Naive thymus-derived CD4-positive, alpha-beta T cell (primary cell): ENCODE measurements at places on chromosomes 2 and 18. TPM values are rescaled to one million over a fixed set of nuclear protein-coding genes. Genes with fewer than 3 reads are reported as not detected.

- peaks cover 77% of the 10 kb centered on the region for H3K36me3 ChIP-seq
- no peaks in the 10 kb centered on the region for H3K4me1 ChIP-seq
- DNase-seq: no peak
- no peak overlapping the region for H3K27ac ChIP-seq
- no peak overlapping the region for H3K4me3 ChIP-seq
Observed at GRCh38 chr2:134431838-134432434, 178.1 kb downstream of the MGAT5 start.

DNA sequence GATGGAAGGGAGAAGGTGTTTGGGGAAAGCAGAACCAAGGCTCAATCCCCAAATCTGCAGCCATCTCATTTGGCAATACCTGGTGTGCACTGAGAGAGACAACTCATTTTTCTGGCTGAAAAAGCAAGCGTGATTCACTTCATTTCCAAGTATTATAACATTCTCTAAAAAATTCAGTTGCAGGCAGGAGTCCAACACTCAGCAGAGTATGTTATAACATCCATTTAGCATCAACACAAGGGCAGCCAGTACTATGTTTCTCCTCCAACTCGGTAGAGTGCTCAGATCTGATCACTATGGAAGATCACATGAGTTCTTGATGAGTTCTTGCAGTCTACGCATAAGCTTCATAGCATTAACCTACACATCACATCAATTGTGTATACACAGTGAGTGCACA lies 99.4 kb upstream of the PID1 start:
- H3K27me3 ChIP-seq: no peaks in the 10 kb centered on the region
- H3K4me3 ChIP-seq: no peak overlapping the region
- H3K36me3 ChIP-seq: no peaks in the 10 kb centered on the region
- H3K27ac ChIP-seq: no peak overlapping the region
- DNase-seq: no peak

Gene CHST9
- not detected for polyA plus RNA-seq

- H3K27me3 ChIP-seq: peaks cover 36% of the 10 kb centered on the region
- DNase-seq: no peak
- H3K27ac ChIP-seq: no peak overlapping the region
- H3K36me3 ChIP-seq: no peaks in the 10 kb centered on the region
- no peaks in the 10 kb centered on the region for H3K4me1 ChIP-seq
- no peak overlapping the region for H3K4me3 ChIP-seq
Observed at GRCh38 chr2:176148751-176149421, 2.5 kb upstream of the HOXD4 start.

Gene MYCN
- not detected for polyA plus RNA-seq

- no peak for DNase-seq
- H3K4me3 ChIP-seq: no peak overlapping the region
- H3K36me3 ChIP-seq: no peaks in the 10 kb centered on the region
- H3K4me1 ChIP-seq: no peaks in the 10 kb centered on the region
Observed at GRCh38 chr2:58436872-58437271, 195.7 kb upstream of the FANCL start.

Gene SCN2A
- polyA plus RNA-seq: not detected

GRCh38 chr2:102027036-102027980 lies 35.5 kb downstream of the IL1R2 start:
- no peak overlapping the region for H3K4me3 ChIP-seq
- H3K4me1 ChIP-seq: no peaks in the 10 kb centered on the region
- H3K36me3 ChIP-seq: no peaks in the 10 kb centered on the region
- no peaks in the 10 kb centered on the region for H3K27me3 ChIP-seq
- no peak for DNase-seq
- no peak overlapping the region for H3K27ac ChIP-seq

- H3K27me3 ChIP-seq: no peaks in the 10 kb centered on the region
- H3K4me1 ChIP-seq: no peaks in the 10 kb centered on the region
- H3K36me3 ChIP-seq: no peaks in the 10 kb centered on the region
- no peak overlapping the region for H3K4me3 ChIP-seq
- no peak for DNase-seq
Observed at GRCh38 chr2:62473246-62473827, 32.7 kb downstream of the TMEM17 start.

Gene FAHD2A
- polyA plus RNA-seq: 20.5 TPM

DNA sequence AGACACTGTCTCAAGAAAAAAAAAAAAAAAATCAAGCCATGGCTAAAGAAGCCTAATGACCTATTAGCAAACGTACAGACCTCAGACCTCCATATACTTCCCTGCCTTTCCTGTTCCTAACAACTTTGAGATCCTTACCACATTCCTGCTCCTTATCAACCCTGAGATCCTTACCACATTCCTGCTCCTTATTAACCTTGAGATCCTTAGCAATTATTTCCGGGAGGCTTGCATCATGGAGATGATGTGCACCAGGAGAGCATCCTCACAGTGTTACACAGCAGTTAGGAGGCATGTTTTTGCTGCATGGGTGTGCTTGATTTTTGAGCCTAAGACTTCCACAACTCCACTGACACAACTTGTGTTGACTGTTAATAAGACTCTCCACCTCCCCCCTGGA lies 54.6 kb upstream of the RASGRP3 start:
- H3K36me3 ChIP-seq: no peaks in the 10 kb centered on the region
- H3K27ac ChIP-seq: no peak overlapping the region
- no peak overlapping the region for H3K4me3 ChIP-seq
- no peaks in the 10 kb centered on the region for H3K27me3 ChIP-seq

- H3K36me3 ChIP-seq: peaks cover 14% of the 10 kb centered on the region
- no peaks in the 10 kb centered on the region for H3K4me1 ChIP-seq
- H3K27me3 ChIP-seq: no peaks in the 10 kb centered on the region
- H3K27ac ChIP-seq: no peak overlapping the region
- H3K4me3 ChIP-seq: no peak overlapping the region
- DNase-seq: no peak
Observed at GRCh38 chr2:26778098-26778497, 7.8 kb upstream of the CENPA start.

- no peaks in the 10 kb centered on the region for H3K27me3 ChIP-seq
- no peaks in the 10 kb centered on the region for H3K4me1 ChIP-seq
- no peaks in the 10 kb centered on the region for H3K36me3 ChIP-seq
- H3K27ac ChIP-seq: no peak overlapping the region
- DNase-seq: no peak
Observed at GRCh38 chr2:206955253-206955652, 15.9 kb downstream of the CPO start.
